ENCODE measurements at places on chromosomes 13 and 19.

DNA sequence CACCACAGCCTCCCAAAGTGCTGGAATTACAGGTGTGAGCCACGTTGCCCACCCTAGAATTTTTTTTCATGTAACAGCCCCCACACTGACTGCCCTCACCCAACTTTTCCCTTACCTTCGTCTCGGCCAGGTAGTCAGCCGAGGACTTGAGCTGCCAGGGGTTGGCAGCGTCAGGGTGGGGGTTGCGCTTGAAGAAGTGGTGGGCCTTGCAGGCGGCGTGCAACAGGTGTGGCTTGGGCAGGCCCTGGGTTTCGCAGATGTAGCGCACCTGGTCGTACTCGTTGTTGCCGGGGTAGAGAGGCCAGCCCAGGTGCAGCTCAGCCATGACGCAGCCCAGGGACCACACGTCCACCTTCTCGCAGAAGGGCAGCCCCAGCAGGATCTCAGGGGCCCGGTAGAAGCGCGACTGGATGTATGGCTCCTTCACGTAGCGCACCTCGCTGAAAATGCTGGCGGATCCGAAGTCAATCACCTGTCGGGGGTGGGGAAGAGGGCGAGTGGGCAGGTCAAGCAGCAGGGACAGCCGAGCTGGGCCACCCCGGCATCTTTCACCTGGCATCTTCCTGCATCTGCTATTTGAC is 6.2 kb downstream of the HIPK4 start:
- DNase-seq, result no peak

- DNase-seq, result no peak
Measured at GRCh38 chr13:99862244-99862643, 109.3 kb downstream of the ZIC5 start.

DNA sequence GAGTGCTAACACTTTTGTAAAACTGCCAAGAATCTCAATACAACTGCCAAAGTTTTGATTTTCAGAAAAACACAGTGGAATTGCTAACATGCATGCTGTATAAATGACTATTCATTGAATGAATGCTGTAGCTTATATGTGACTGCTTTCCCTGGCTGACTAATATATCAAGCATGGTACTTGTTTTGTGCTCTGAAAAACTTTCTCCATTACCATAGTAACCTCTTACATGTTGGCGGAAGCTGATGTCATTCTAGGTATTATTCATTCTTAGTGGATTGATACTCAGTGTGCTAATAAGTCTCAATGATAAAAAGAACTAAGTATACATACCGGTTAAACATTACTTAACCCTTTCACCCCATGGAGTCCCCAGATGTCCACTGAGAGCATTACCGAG is 166.1 kb upstream of the MYO16 start:
- DNase-seq, result peak; percentile 98

GRCh38 chr13:94198681-94199080 is 280.8 kb downstream of the DCT start:
- DNase-seq, result no peak

DNA sequence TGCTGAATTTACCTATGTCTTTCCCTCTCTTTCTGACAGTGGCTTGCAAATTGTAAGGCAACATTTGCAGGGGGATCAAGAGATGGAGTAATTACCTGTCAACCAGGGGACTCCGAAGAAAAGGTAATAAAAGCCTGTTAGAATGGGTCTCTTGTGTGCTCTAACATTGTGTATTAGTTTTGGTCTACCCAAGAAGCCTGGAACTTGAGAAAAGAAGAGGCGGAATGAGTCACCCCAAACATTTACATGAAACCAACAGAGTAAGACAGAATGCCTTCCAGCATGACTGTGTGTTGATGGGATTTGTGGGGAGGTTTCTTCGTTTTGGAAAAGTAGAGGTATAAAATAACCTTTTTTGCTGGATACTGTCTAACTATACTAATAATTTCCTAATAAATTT is 36.7 kb downstream of the ZAR1L start:
- DNase-seq, result peak; percentile 54

DNA sequence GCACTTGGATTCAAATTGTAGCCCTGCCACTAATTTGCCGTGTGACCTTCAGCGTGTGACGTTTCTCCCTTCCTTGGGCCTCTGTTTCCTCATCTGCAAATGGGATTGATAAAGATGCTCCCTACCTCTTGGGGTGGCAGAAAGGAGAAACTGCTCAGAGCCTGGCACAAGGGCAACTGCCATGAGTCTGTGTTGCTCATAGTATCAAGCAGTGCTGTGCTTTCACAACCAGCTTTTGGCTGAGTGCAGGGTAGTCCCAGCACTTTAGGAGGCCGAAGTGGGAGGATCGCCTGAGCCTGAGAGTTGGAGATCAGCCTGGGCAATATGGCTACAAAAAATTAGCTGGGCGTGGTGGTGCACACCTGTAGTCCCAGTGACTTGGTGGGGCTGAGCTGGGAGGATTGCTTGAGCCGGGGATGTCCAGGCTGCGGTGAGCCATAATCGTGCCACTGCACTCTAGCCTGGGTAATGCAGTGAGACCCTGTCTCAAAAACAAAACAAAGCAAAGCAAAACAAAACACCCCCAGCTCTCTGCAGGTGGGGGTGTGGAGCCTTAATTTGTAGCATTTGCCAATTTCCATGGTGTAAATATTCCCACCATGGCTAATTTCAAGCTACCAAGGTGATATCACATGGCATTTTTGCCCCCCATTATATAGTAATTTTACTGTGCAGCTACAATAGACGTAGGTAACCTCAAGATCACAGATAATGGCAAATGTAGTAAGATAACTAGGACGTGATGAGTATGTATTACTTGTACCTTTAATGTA is 1.6 kb upstream of the MARK4 start:
- DNase-seq, result no peak

GRCh38 chr19:41166944-41167804 is 25.8 kb upstream of the CYP2S1 start:
- DNase-seq, result no peak

DNA sequence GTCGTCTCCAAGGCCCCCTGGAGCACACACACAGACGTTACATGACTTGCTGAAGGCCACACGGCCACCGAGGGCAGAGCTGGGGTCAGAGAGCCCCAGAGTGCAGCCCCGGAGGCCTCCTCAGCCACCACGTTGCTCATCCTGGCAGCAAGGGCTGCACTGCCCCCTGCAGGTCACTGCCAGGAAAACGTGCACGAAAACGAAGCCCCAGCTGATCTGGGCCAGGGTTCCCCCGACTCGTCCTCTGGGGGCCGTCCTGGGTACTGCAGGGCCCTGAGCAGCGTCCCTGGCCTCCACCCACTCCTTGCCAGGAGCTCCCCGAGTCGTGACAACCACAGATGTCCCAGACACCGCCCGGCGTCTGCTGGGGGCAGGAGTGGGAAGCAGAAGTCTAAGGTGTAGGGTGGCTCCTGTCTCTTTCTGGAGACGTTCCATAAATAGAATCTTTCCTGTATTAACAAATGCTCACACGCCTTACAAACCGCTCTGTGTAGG is 3.4 kb downstream of the TPGS1 start:
- DNase-seq, result peak; percentile 78

DNA sequence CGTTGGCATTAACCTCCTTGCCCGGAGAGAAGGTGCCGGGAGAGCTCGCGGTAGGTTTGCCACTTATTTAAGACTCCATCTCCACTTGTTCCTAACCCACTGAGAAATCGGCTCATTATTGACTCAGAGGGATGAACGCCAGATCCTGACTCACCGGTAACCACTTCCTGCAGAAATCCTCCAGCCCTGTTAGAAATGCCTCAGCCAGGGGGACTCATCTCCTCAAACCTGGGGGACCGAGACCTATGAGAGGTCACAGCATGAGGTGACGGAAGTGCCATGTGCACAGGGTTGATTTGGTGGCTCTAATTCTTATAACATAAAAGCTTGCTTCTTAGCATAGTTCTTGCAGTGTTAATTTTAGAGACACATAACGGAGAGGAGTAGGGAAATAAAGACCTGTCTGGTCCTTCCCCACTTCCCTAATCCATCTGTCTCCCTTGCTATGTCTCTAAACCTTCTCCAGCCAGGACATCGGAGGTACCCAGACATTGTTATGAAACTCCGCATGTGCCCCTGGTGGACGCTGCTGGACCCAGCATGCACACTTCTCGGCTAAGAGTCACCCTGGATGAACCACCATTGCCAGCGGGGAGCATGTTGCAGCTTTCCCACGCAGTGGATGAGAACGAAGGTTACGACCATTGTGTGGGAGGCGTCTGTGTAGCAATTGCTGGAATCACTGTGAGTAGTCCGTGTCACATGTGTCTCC is 158.9 kb downstream of the EFNB2 start:
- peak; percentile 72 for DNase-seq

DNA sequence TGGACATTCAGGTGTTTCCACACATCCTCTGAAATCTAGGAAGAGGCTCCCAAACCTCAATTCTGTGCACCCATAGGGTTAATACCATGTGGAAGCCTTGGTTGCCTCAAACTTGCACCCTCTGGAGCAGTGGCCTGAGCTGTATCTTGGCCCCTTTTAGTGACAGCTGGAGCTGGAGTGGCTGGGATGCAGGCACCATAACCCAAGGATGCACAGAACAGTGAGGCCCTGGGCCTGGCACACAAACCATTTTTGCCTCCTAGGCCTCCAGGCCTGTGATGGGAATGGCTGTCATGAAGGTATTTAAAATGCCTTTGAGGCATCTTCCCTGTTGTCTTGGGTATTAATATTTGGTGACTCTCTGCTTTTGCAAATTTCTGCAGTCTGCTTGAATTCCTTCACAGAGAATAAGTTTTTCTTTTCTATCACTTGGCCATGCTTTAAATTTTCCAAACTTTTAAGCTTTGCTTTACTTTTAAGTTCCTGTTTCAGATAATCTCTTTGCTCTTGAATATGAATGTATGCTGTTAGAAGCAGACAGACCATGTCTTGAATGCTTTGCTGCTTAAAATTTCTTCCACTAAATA is 1594.5 kb upstream of the PCDH20 start:
- no peak for DNase-seq

DNA sequence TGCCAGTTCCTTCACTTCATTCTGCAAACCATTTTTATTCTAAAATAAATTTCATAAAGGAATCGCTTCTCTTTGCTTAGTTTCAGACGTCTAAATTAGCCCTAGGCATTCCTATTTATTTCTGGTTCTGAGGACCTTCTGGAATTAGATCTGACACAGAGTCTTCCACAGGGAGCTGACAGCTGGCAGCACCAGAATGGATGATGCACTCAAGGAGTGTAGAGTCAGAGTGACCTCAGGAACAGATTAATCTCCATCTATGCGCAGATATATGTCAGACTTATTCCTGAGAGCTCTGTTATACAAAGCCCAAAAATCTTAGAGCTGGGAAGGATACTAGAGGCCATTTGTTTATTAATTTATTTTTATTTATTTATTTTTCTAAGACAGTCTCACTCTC is 450.8 kb downstream of the HS6ST3 start:
- no peak for DNase-seq

DNA sequence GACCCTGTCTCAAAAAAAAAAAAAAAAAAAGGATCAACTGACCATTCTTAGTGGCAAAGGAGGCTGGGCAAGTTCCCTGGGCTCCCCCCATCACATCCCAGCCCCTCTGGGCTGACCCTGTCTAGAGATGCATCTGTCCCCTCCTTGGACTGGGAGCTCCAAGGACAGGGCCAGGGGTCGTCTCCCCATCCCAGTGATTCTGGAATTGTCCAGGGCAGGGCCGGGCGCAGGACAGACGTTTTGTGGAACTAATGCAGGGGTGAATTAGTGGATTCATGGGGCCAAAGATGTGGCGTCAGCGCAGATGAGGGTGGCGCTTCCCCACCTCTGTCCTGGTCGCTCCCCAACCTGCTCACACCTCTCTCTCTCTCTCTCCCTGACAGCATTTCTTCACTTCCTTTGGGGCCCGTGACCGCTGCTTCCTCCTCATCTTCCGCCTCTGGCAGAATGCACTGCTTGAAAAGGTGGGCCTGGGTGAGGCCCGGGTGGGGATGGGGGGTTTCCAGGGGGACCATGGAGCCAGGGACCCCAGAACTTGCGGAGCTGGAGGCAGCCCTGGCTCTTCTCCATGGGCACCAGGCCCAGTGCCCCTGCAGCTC is 11.1 kb downstream of the GRAMD1A start:
- DNase-seq, result no peak

GRCh38 chr13:84136582-84136981 is 254.3 kb upstream of the SLITRK1 start:
- no peak for DNase-seq

DNA sequence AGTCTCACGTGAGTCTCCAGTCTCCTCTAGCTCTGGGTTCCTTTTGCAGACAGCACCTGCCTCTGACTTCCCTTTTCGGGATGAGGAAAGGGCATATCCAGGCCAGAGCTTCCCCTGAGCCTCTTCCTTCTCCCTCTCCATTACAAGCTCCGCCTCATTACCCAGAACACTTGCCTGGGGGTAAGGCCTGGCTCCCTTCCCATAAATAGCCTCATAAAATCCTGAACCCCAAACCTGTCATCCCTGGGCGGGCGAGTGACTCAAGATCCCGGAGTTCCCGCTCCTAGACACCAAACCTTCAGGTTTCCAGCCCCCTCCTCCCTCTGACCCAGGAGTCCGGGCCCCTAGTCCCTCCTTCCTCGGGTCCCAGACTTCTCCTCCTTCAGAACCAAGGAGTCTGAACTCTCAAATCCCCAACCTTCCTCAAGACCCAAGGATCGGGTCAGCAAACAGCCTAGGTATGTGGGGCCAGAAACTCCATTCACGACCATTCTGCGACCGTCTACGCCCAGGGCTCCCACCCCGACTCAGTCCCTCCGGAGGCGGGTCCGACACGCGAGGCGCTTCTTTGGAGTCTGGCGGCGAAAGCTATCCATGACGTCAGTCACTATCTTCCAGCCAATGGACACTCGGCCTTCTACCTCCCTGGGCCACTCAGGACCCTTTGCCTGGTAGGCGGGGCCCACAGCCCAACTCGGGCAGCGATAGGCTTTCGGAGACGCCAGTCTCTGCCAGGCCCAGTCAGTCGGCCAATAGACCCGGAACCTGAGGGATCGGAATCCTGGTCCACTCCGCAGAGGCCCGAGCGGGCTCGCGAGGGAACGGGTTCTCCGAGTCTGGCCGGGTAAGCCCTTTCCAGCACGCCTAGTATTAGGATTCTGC is 6.5 kb upstream of the CNFN start:
- DNase-seq, result peak; percentile 97

- DNase-seq, result no peak
Measured at GRCh38 chr19:51337141-51337860, 4.6 kb downstream of the VSIG10L start.

- DNase-seq, result no peak
Measured at GRCh38 chr13:91144054-91144453, 203.4 kb upstream of the MIR17HG start.

- DNase-seq, result peak; percentile 55
Measured at GRCh38 chr13:113863524-113864272, at the start of gene GAS6. Gene GAS6 (minus strand): TSS chr13:113864076. CDS start chr13:113863920, 156 bp downstream.

GRCh38 chr19:7959211-7959610 is 15.7 kb upstream of the TIMM44 start:
- DNase-seq, result no peak

GRCh38 chr19:48676487-48676886 is 3.7 kb upstream of the NTN5 start:
- no peak for DNase-seq

- DNase-seq, result no peak
Measured at GRCh38 chr19:45254044-45254531, 3.0 kb downstream of the MARK4 start.

- DNase-seq, result no peak
Measured at GRCh38 chr13:34502011-34502410, 440.1 kb upstream of the NBEA start.

Measured in HCEC 1CT (cell line).